ENCODE measurements at places on chromosomes 16 and 17. TPM values are rescaled to one million over a fixed set of nuclear protein-coding genes. Genes with fewer than 3 reads are reported as not detected.

- DNase-seq, result no peak
Measured at GRCh38 chr16:57828272-57829161, 26.2 kb upstream of the KIFC3 start.

- no peak for DNase-seq
Measured at GRCh38 chr16:56815721-56816120, 49.3 kb upstream of the SLC12A3 start.

DNA sequence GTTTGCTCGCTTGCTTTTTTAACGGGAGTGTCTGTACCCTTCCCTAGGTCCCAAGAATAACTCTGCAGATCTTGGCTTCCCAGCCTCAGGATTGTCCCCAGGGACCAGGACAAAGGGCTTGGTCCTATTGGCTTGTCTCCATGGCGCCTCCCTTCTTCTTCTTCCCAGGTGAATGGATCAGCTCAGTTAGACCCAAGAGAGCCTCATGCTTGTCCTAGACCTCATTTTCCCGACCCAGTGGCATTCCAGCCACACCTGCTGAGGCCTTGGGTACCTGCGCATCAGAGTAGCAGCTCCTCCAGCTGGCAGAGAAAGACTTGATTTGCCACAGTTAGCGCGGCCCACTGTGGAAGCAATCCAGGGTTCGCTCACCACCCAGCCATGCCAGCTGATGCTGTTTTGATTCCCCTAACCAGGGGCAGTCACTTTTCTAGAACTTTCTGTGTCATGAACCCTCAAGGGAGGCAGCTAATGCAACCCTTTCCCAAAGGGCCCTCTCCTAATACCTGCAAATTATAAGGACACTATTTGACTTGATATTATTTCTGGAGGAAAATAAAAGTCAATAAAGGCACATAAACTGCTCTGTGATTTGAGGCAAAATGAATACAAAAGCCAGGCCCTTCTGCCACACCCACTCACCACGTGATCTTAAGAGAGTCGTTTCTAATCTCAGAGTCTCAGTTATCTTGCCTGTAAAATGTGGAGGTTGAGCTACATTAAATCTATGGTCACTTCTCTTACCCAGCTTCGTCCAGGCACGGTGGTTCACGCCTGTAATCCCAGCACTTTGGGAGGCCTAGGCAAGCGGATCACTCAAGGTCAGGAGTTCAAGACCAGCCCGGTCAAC is 13.9 kb downstream of the GPR142 start:
- no peak for DNase-seq

DNA sequence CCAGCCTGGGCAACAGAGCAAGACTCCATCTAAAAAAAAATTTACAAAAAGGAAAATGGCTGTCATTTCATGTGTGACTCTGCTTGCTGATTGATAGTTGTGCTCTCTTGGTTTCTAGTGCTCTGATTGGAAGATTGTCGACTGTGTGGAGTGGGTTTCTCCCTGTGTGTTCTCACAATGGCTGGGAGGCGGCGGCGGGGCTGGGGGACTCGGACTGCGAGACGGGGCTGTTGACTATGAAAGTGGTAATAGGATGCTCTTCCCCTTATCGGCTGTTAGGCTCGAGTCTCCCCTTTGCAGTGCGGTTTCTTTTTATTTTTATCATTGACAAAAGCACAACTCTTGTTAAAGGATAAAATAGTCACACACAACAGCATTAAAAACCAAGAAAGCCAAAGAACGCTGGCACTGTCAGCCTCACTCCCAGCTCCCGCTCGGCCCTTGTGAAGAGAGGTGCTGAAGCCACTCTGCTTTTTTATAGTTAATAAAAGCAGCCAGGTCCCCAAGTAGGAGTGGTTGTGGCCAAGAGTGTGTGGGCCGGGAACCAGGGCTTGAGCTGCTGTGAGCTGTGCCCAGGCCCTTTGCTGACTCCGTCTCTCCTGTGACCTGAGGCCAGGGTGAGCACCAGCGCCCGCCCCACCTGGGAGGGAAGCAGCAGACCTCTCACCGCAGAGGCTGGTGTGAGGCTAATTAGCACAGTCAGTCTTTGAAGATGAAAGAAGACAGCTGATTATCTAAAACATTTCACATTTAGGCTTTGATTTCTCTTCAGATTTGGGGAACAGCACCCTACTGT is 36.5 kb downstream of the TBCD start:
- no peak for DNase-seq

The GPR142 gene
- 0.15 TPM for polyA plus RNA-seq

GRCh38 chr16:56792967-56793366 is 63.0 kb downstream of the NUP93 start:
- DNase-seq, result no peak

The MAP2K4 gene
- polyA plus RNA-seq, result 28.6 TPM

GRCh38 chr16:11105038-11105903 is 150.7 kb downstream of the SOCS1 start:
- peak; percentile 92 for DNase-seq

The PRKCB gene
- polyA plus RNA-seq, result 45.5 TPM

- no peak for DNase-seq
Measured at GRCh38 chr16:29667755-29668154, 4.7 kb downstream of the SPN start.

DNA sequence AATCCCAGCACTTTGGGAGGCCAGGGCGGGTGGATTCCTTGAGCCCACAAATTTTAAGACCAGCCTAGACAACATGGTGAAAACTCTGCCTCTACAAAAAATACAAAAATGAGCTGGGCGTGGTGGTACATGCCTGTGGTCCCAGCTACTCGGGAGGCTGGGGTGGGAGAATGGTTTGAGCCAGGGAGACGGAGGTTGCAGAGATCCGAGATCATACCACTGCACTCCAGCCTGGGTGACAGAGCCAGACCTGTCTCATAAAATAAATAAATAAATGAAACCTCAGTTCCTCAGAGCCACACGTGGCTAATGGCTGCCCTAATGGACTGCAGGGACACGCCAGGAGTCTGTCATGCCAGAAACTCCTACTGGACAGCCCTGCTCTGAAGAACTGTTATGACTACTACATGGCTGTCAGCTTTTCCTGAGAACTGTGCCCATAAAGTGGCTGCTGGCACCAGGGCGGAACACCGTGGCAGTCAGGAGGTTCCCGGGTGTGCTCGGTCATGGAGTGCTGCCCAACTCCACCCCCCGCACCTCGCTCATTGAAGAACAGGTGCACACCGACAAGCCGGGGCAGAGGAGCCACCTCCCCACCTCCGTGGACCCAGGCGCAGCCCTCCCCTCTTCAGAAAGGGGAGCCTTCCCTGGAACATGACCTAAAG is 4.3 kb downstream of the TMEM11 start:
- no peak for DNase-seq

The ABCC6 gene
- polyA plus RNA-seq, result 18.3 TPM

GRCh38 chr17:19708431-19709175 is 7.8 kb downstream of the SLC47A2 start:
- no peak for DNase-seq

The LITAFD gene
- polyA plus RNA-seq, result 0.15 TPM
